HT-29 (cell line): ENCODE measurements at places on chromosomes 3 and 15. TPM values are rescaled to one million over a fixed set of nuclear protein-coding genes. Genes with fewer than 3 reads are reported as not detected.
A peak's percentile ranks its signal among the peaks of the same experiment; 100 is the strongest.

DNA sequence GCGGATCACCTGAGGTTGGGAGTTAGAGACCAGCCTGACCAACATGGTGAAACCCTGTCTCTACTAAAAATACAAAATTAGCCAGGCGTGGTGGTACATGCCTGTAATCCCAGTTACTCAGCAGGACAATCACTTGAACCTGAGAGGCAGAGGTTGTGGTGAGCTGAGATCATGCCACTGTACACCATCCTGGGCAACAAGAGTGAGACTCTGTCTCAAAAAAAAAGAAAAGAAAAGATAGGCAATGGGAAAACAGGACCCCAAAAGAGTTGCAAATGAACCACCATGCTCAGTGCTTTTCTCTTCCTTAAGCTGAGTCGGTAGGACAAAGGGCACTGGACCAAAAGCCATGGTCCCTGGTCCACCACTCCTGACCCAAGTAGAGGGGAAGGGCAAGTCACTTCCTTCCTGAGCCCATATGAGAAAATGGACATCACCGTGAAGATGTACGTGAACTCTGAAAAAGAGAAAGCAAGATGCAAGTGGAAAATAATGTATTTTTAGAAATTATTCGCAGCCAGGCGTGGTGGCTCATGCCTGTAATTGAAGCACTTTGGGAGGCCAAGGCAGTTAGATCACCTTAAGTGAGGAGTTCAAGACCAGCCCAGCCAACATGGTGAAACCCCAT lies 2.6 kb downstream of the ITGB5 start:
- no peak for DNase-seq

GRCh38 chr3:134360046-134360445 lies 14.2 kb downstream of the AMOTL2 start:
- DNase-seq = no peak

- no peak for DNase-seq
Measured at GRCh38 chr3:179463319-179463718, 12.0 kb upstream of the GNB4 start.

DNA sequence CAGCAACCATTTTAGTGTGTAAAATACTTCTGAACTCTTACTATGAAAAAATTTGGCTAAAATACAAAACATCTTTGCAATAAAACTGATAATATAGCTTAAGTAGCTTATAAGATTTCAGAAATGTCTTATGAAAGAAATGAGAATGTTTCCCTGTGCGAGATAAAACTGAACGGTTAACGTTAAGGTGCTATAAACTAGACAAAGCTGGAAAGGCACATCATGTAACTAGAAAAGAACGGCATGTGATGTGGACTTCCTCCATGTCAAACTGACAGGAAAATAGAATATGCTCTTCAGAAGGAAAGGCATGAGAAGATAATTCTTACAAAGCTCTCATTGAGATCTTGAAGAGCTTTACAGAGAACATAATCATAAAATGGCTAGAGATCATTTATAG lies 36.5 kb downstream of the NCK1 start:
- DNase-seq = no peak

- DNase-seq = no peak
Measured at GRCh38 chr15:61687124-61687523, 373.1 kb downstream of the VPS13C start.

DNA sequence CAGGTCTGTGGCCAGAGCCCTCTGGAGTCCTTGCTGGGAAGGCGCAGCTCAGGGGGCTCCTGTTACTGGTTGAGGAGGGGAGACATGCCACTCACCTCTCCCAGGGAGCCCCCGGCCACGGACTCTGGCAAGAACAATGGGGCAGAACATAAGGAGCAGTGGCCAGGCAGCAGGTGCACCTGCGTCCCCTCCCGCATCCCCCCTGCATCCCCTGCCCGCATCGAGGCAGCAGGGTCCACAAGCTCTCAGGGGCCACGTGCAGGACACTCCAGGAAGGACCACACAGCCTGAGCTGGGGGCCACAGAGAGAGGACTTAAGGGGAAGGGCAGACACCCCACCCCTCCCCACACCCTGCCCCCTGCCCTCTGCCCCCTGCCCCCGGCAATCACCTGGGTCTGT lies 73.0 kb downstream of the TFRC start:
- DNase-seq = no peak

DNA sequence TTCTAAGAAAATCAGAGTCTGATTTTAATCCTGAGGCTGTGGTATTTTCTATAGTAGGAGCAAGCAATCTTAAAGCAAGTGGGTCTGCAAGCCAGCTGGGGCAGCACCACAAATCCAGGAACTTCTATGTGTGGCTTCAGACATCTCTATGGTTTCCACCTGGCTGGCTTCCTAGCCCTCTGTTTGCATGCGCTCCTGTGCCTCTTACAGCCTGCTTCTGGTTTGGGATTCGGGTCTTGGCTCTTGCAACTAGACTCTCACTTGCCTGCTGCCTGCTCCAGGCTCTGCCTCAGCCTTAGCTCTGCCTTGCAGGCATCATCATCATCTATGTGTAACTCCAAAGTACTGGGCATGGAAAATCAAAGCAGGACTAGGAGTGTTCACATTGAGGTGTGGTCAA lies 43.4 kb downstream of the MINDY4B start:
- no peak for DNase-seq

- DNase-seq = no peak
Measured at GRCh38 chr3:169384573-169384972, 278.9 kb downstream of the MECOM start.

GRCh38 chr3:7630925-7631324 lies 770.0 kb downstream of the GRM7 start:
- DNase-seq = no peak

- DNase-seq = no peak
Measured at GRCh38 chr3:169103951-169104941, 559.3 kb downstream of the MECOM start.

DNA sequence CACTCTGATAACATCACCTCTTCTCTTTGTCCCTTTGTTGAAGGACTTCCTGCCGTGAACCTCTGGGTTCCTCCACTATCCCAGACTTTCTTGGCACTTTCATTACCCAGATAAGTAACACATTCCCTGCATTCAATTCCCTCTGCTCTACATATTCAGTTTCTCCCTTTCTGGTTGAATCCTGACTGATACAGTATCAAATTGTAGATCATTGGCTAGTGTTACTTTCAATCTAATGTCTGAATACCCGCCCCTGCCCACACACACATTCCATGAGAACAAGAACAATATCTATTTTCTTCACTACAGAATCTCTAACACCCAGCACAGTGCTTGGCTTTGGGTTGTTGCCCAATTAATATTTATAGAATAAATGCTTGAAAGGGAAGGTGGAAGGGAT lies 163.5 kb downstream of the ABHD5 start:
- DNase-seq = no peak

DNA sequence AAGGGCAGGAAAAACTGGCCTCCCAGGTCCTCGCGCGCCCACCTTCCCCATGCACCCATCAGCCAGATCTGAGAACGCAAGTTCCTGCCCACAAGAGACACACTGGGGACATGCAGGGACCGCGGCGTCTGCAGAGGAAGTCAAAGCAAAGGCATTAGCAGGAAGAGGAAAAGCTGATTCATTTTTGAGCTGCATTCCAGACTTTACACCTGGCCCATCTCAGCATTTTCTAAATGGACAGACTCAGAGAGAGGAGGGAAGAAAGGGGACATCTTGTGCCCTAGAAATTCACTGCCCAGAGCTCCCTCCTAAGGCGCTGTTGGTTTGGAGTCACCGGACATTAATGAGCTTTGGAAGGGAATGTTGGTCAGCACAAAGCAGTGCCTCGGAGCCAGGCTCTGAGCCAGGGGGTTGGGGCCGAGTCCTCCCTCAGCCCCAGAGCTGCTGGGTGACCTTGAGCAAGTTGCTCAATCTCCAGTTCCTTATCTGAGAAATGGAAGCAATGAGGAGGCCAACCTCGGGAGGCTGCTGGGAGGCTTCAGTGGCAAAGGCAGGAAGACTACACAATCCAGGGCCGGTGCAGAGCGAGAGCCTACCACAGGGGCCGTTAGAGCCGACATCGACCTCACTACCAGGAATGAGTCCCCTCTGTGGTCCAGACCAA lies 150.5 kb upstream of the IQSEC1 start:
- no peak for DNase-seq

DNA sequence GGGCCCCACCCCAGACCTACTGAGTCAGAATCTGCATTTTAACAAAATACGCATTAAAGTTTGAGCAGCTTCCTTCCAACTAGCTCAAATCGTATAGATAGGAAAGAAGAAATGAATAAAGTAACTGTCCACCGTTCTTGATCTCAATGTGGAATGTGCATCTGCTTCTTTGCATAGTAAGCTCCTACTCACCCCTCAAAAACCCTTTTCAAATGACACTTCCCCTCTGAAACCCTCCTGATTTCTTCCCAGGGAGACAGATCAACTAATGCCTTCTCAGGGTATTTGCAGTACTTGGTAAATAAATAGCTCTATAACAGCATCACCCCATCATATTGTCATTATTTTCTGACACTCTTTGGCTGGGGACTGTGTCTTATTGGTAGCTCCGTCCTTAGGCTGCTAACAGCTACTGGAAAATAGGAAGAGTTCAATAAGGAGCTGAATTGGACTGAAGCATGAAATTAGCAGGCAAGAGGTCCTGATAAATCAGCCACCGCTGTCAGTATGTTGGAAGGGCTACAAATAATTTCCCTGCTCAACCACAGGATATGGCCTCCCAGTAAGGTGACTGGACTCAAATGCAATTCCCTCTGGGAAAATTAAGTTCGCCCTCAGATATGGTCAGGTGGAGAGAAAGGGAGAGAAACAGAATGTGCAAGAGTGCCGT lies 10.2 kb downstream of the OXTR start:
- DNase-seq = no peak

GRCh38 chr3:127209840-127210653 lies 17.1 kb downstream of the PRR23E start:
- no peak for DNase-seq

- DNase-seq = peak; percentile 45
Measured at GRCh38 chr3:135736740-135737139, 228.8 kb upstream of the PPP2R3A start.

GRCh38 chr3:55373423-55373822 lies 113.7 kb downstream of the WNT5A start:
- no peak for DNase-seq

DNA sequence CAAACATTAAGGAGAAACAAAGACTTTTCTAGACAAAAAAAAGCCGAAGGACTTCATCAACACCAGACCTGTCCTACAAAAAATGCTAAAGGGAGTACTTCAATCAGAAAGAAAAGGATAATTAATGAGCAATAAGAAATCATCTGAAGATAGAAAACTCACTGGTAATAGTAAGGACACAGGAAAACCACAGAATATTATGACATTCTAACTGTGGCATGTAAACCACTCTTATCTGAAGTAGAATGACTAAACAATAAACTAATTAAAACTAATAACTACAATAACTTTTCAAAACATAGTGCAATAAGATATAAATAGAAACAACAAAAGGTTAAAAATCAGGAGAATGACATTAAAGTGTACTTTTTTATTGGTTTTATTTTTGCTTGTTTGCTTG lies 584.5 kb upstream of the CCDC54 start:
- DNase-seq = no peak

GRCh38 chr3:82791241-82791640 lies 1029.8 kb upstream of the GBE1 start:
- DNase-seq = no peak

- DNase-seq = no peak
Measured at GRCh38 chr3:1609416-1609815, 489.2 kb upstream of the CNTN4 start.

DNA sequence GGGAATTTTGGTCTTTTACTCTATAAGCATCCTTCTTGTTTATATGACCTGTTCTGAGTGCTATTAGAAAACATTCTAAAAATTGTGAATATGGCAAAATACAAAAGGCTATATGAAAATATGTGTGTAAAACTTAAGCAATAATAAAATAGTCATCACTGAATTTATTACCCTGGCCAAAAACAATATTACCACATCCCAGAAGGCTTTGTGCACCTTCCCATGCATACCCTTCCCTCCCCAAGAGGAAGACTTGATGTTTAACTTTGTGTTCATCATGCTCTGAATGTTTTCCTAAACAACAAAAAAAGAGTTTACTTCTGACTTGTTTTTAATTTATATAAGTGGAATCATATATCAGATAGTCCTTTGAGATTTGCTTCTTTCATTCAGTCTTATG lies 155.1 kb upstream of the TNIK start:
- no peak for DNase-seq

GRCh38 chr3:123186695-123187094 lies 15.0 kb upstream of the SEC22A start:
- DNase-seq = no peak

SLC12A1 gene
- total RNA-seq = not detected in 2 replicates

WNT7A gene
- not detected in 2 replicates for total RNA-seq

CGGBP1 gene
- 3.3 and 3.6 TPM in 2 replicates for total RNA-seq

ASB14 gene
- total RNA-seq = not detected in 2 replicates

GPR62 gene
- total RNA-seq = not detected in 2 replicates

ZBTB47 gene
- total RNA-seq = 1.1 TPM in 2 replicates

THBS1 gene
- 5.6 and 12.5 TPM in 2 replicates for total RNA-seq

MEGF11 gene
- 0.51 TPM in 1 of 2 replicates, not detected in the other for total RNA-seq

DLL4 gene
- 3.8 and 4.4 TPM in 2 replicates for total RNA-seq
